NCI-H1694 (cell line): ENCODE measurements at places on chromosomes 3 and 15.

- DNase-seq, result no peak
Observed at GRCh38 chr15:61118885-61119284, 110.2 kb downstream of the RORA start.

GRCh38 chr15:73344056-73344455 is 24.7 kb downstream of the HCN4 start:
- no peak for DNase-seq

DNA sequence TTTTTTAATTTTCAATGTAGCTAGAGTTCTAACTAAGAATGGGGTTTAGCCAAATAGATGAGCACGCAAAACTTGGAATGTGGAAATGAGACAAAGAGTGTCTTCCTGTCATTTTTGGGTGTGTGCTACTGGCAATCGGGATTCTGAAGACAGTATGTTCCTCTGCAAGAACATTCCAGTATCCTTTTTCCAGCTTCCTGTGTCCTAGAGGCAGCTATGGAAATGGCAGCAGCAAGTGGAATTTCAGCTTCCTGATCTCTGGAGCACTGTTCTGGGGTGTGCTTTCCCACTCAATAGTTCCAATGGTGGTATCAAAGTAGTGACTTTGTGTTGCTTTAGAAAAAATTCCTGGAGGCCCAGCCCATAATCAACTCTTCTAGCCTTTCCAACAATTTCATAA is 642.9 kb upstream of the KCNMB2 start:
- DNase-seq, result no peak

- no peak for DNase-seq
Observed at GRCh38 chr3:134650431-134651346, at the start of gene KY. Gene KY (minus strand): TSS chr3:134651022. CDS start chr3:134650960, 62 bp downstream.

GRCh38 chr3:151203051-151203420 is at the start of gene GPR171:
Gene GPR171 (minus strand): TSS chr3:151203216. CDS start chr3:151199386, 3,830 bp downstream.
- no peak for DNase-seq

DNA sequence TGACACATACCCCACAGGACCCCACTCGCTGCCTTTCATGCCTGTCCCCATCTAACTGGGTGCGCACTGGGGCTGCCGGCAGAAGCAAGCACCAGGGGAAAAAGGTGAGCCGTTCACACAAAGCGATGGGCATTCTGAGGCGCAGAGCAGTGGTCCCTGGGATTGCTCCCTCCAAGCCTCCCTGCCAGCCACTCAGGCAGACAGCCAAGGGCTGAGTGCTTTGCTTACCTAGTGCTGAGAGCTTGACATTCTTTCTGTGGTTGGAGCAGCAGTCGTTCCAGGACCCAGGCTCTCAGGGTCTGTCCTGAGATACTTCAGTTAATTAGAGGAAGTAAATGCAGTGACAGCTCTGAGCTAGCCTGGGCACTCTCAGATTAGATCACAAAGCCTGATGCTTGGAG is 5.7 kb downstream of the ESYT3 start:
- no peak for DNase-seq

- no peak for DNase-seq
Observed at GRCh38 chr3:134659391-134660045, 8.7 kb upstream of the KY start.

DNA sequence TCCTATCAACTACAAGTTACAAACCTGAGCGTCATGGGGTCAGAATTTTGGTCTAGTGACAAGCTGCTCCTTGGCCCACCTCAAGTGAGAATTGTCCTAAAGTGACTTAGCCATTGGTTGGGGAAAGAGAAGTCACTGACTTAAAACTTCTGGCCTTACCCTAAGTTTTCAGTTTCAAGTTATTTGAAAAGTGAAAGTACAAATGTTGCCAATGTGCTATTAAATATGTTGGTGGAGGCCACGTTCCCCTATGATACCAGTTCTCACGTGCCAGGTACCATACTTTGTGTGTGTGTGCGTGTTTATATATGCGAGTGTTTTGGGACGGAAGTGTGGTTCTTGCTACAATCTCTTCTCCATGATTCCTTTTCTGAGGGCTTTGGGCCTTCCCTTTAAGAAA is 22.6 kb upstream of the RASGRP1 start:
- no peak for DNase-seq

GRCh38 chr3:94500146-94500545 is 437.3 kb downstream of the NSUN3 start:
- DNase-seq, result no peak

GRCh38 chr3:67015702-67016484 is 17.8 kb downstream of the KBTBD8 start:
- no peak for DNase-seq

DNA sequence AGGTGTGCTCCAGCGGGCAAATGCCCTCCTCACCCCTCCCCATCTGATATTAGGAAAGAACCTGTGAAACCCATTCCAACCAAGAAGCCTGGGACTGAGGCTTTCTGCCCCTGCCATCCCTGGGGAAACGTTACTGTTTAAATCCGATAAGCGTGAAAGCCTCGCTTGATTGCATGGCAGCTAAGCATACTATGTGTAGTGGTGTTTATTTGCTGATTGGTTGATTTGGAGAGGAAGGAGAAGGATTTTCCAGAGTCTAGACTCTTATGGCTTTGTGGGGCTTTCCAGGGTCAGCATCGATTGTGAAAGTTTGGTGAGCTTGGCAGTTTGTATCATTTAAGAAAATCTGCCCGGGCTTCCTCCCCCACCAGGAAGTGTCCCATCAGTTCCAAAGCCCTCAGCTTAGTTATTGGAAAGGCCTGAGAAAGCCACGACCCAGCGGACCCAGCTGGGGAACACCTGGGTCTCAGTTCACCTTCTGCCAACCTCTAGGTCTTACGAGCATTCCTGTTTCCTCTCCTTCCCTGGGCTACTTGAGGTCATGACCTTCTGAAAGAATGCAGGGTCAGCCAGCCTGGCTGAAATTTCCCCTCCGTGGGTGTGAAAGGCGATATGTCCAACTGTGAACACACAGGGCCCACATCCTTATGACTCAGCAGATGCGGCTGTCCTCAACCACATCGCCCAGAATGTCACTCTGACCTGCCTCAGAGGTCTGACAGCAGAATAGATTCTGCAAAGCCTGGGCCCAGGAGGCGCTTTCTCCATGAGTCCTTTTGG is 62.8 kb upstream of the HERC1 start:
- no peak for DNase-seq

- DNase-seq, result no peak
Observed at GRCh38 chr3:30518181-30518864, 88.1 kb upstream of the TGFBR2 start.

DNA sequence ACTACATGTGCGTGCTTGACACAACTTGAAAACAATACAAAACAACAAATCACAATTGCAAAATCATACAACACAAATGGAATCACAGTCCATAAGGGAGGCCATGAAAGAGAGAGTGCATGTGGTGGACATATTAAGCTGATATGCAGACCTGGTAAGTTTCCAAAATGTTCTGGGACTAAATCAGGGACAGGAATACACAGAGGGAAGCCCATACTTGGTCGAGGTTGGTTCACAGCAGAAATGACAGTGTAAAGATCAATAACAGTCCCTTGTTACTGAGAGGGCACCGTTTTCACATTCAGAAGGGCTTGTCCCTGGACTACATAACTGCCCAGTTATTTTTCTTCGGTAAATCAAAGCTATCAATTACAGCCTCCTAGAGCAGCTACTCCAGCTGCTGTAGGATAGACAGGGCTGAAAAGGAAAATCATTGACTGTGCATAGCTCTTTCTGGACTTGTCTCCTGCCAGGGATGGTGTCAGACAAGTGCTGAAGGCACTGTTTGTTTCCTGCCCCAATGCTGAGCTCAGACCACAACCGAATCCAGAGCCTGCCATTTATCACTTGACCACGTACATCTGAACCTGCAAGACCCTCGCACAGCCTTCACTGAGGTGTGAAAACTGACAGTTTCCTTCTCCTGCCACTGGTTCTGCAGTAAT is 79.5 kb upstream of the KCNMB2 start:
- DNase-seq, result no peak
